ENCODE measurements at places on chromosomes 7 and 10. TPM values are rescaled to one million over a fixed set of nuclear protein-coding genes. Genes with fewer than 3 reads are reported as not detected.

MICALL2 gene
- 30.7 TPM for total RNA-seq

- no peaks in the 10 kb centered on the region for H3K27me3 ChIP-seq
- no peak overlapping the region for H3K27ac ChIP-seq
- DNase-seq, result no peak
- H3K4me3 ChIP-seq, result no peak overlapping the region
- H3K36me3 ChIP-seq, result no peaks in the 10 kb centered on the region
These were observed 78.6 kb downstream of the SORCS1 start for GRCh38 chr10:107085665-107086525.

DNA sequence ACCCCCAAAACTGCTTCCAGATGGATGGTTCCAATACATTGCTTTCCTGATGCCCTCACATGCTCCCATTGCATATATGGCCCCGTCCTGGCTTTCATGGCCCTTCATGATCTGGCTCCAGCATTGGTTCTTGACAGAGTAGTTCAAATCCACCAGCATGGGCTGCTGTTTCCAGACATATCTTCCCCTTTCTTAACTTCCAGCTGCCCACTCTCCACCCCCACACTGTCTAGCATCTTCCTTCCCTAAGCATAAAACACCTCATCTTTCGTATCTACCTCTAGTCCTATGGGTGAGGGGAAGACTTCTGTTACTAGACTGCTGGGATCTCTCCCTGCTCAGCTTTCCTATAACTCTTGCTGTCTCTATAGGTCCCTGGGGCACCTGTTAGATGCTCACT lies 13.2 kb upstream of the GOLGA7B start:
- H3K27ac ChIP-seq, result no peak overlapping the region
- DNase-seq, result no peak
- no peaks in the 10 kb centered on the region for H3K27me3 ChIP-seq
- no peaks in the 10 kb centered on the region for H3K36me3 ChIP-seq
- no peak overlapping the region for H3K4me3 ChIP-seq
- no peaks in the 10 kb centered on the region for H3K4me1 ChIP-seq

GRCh38 chr10:125967533-125967932 lies 71.2 kb downstream of the FANK1 start:
- H3K36me3 ChIP-seq, result no peaks in the 10 kb centered on the region
- no peaks in the 10 kb centered on the region for H3K4me1 ChIP-seq
- H3K4me3 ChIP-seq, result no peak overlapping the region
- no peak overlapping the region for H3K27ac ChIP-seq
- H3K27me3 ChIP-seq, result no peaks in the 10 kb centered on the region

GRCh38 chr7:50304911-50305582 lies 531 bp downstream of the IKZF1 start:
- peaks cover 71% of the 10 kb centered on the region for H3K27me3 ChIP-seq
- peak overlapping the region; percentile 45 for H3K4me3 ChIP-seq
- DNase-seq, result peak; percentile 45

PRRT4 gene
- total RNA-seq, result not detected

DNA sequence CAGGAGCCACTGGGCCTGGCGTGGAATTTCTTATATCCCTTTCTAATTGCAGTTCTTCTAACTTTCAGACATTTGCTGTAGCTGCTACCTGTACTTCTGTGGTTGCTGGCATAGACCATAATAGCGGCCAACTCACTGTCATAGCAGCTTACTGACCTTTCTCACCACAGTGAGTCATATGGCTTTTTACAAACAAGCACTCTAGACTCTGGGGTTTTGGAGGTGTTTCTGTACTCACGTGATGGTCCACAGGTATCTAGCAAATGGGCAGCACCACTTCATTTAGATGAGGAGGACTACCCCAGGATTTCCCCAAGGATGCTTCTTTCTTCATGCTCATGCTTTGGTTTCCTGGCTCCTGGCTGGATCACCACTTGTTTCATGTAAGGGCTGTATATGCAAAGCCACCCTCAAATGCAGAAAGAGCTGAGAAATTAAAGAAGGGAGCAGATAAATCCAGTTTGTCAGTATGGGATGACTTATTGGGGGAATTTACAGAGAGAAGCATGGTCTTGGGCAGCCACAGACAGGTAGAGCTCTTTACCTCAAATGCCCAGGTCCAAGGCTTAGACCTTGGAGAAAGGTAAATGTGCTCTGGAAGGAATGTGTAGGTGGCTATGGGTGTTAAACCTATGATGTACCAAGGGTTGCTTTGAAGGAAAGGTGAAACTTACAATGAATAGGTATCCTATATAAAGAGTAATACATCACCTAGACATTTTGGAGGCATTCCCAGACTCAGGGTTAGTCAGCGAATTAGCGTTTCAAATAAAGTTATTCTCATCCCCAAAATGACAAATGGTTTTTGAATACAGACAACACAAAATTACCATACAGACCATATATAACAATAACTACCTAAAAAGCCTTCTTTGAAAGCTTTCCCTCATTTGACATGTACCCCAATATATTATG lies 15.9 kb upstream of the SLC25A16 start:
- H3K27me3 ChIP-seq, result no peaks in the 10 kb centered on the region
- DNase-seq, result no peak
- H3K27ac ChIP-seq, result no peak overlapping the region
- no peaks in the 10 kb centered on the region for H3K36me3 ChIP-seq

DNA sequence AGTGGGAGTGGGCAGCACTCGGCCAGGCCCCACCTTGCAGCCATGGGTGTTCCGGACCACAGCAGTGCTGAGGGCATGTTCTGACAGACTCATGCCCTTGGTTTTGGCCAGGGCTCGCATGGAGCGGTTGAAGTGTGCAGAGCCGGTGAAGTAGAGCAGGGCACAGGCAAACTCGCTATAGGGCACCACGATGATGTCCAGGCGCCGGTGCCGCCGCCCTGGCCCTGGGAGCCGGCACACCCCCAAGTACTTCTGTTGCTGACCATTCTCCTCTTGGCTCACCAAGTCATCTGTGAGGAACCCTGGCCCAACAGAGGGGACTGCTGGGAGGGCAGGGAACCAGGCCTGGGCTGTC lies 8.6 kb downstream of the POLL start:
- peaks cover 84% of the 10 kb centered on the region for H3K36me3 ChIP-seq
- no peak for DNase-seq
- no peaks in the 10 kb centered on the region for H3K27me3 ChIP-seq
- H3K4me1 ChIP-seq, result no peaks in the 10 kb centered on the region
- H3K27ac ChIP-seq, result no peak overlapping the region

GRCh38 chr7:98855610-98856422 lies 14.0 kb downstream of the TMEM130 start:
- DNase-seq, result no peak
- no peaks in the 10 kb centered on the region for H3K36me3 ChIP-seq
- H3K4me3 ChIP-seq, result no peak overlapping the region
- H3K27me3 ChIP-seq, result no peaks in the 10 kb centered on the region
- H3K4me1 ChIP-seq, result no peaks in the 10 kb centered on the region

LRRD1 gene
- not detected for total RNA-seq

GPR141 gene
- not detected for total RNA-seq

DNA sequence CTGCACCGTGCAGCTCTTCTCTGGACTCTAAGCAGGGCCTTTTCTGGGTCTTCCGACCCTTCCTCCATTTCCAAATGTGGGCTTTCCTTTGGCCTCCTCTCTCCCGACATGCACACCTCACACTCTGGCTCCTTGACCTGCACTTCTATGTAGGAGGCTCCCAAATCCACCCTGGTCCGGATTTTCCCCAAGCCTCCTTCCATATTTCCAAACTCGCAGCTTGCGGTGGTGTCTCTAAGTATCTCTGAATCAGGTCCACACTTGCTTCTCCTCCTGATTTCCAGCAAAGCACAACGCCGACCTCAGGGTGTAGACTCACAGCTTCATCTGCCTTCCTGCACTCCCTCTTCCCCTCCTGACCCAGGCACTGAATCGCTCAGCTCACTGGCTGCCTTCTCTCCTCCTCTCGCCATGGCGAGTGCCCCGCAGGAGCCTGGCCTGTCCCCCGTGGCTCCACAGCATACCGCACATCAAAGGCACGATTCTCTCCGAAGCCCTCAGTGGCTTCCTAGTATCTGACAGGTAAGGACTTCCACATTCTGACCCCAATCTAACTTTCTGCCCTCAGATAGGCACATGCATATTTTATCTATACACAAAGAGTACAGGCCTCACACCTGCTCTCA lies 27.8 kb downstream of the DIP2C start:
- H3K27me3 ChIP-seq, result no peaks in the 10 kb centered on the region
- no peak overlapping the region for H3K27ac ChIP-seq
- H3K4me3 ChIP-seq, result no peak overlapping the region
- H3K4me1 ChIP-seq, result peaks cover 53% of the 10 kb centered on the region
- DNase-seq, result no peak

- DNase-seq, result no peak
- no peak overlapping the region for H3K4me3 ChIP-seq
- H3K4me1 ChIP-seq, result no peaks in the 10 kb centered on the region
- no peak overlapping the region for H3K27ac ChIP-seq
These were observed 39.6 kb downstream of the NUP205 start for GRCh38 chr7:135597181-135597925.

All from stomach (tissue), 19 donors.